ENCODE measurements at places on chromosomes 7 and 10.

- no peak for DNase-seq
These were observed 100.1 kb upstream of the GLCCI1 start for GRCh38 chr7:7868572-7868899.

- peak; percentile 66 for DNase-seq
These were observed 2.0 kb downstream of the FBXL15 start for GRCh38 chr10:102422545-102423129.

GRCh38 chr10:119703903-119704508 lies 21.8 kb upstream of the INPP5F start:
- DNase-seq, result no peak

GRCh38 chr10:59181668-59182067 lies 5.2 kb downstream of the PHYHIPL start:
- DNase-seq, result peak; percentile 81

DNA sequence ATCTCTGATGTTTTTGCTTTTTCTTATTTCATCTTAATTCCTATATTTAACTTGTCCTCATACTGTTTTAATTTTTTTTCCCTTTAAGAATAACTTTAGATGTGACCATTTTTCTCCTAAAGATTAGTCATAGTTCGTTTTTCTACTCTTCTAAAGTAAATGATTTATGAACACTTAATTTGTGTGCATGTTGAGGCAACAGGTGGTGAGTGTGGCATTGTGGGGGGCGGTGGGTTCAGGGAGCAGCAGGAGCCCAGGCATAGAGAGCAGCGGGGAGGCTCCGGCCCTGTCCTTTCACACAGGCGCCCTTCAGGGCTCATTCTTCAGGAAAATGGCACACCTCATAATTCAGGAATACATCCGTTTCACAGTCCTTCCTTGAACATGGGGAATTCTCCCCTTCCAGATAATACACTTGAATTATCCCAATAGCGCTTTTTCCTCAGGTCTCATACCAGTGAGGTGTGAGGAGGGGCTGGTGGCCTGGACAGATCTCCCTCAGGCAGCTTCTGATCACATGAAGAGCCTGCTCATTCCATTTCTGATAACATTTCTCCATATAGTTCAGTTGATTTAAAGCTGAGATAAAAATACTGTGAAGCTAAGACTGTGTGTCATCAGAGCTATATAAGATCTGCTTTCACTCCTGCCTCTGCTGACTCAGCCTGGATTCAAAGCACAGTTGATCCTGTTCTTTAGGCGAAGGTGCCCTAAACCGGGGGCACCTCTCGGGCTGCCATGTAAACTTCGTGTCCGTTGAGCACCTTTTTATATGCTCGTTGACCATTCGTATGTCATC lies 40.2 kb downstream of the CUL1 start:
- no peak for DNase-seq

- DNase-seq, result peak; percentile 35
These were observed 90.2 kb downstream of the IPMK start for GRCh38 chr10:58177362-58177947.

DNA sequence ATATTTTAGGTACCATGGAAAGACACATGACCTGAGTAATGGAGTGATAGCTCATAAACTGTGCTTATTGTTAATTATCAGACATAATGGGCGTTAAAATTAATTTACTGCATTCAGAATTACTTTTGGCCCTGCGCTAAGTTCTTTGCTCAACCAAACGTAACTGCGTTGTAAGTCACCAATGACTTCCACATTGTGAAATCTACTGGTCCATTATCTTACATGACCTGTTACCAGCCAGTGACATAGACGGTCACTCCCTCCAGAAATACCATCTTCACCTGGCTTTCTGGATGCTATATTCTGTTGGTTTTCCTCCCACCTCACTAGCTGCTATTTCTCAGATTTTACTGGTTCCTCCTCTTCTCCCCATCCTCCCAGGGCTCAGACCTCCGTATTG lies 5.0 kb upstream of the GIGYF1 start:
- no peak for DNase-seq

- DNase-seq, result peak; percentile 1
These were observed 1.2 kb downstream of the THNSL1 start for GRCh38 chr10:25017661-25018060.

DNA sequence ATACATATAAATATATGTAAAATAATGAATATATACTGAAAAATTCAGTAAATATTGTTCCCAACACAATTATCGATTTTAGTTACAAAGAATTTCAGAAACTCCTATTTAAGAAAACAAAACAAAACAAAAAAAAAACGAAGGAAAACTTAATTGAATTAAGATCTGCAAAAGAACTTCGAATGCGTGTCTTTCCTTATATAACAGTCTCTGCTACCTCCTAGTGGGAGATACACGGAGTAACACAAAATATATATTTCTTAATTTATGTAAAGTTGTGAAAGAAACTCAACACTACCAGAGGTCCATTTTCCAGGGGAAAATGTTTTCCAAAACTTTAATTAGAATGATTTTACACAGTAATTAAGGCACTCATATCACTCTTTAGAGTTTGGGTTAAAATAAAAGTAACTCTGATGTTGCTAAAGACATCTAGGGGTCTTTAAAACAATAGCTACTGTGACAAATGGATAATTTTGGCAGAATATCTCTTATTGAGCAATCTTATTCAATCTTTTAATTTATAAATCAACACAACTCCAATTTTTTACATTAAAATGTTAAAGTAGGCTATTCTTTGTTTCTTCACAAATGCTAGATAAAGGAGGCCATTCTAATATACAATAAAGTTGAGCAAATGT lies 41.6 kb downstream of the NEBL start:
- peak; percentile 60 for DNase-seq

- DNase-seq, result no peak
These were observed 4.4 kb upstream of the IRF5 start for GRCh38 chr7:128933180-128933891.

GRCh38 chr7:100008525-100008924 lies 6.9 kb upstream of the ZKSCAN1 start:
- DNase-seq, result peak; percentile 38

- no peak for DNase-seq
These were observed 123.9 kb upstream of the BET1 start for GRCh38 chr7:94128072-94128471.

DNA sequence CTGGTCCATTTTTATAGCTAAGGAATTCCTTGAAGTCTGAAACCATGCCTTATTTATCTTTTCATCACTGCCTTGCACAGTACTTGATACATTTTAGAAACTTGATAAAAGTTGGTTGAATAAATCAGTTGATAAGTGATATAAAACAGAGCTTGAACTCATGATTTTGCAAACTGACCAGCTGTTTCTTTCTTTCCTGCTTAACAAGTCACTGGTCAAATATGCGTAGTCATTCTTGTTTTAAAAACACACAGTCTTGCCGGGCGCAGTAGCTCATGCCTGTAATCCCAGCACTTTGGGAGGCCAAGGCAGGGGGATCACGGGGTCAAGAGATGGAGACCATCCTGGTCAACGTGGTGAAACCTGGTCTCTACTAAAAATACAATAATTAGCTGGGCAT lies 6.3 kb downstream of the TPST1 start:
- no peak for DNase-seq

DNA sequence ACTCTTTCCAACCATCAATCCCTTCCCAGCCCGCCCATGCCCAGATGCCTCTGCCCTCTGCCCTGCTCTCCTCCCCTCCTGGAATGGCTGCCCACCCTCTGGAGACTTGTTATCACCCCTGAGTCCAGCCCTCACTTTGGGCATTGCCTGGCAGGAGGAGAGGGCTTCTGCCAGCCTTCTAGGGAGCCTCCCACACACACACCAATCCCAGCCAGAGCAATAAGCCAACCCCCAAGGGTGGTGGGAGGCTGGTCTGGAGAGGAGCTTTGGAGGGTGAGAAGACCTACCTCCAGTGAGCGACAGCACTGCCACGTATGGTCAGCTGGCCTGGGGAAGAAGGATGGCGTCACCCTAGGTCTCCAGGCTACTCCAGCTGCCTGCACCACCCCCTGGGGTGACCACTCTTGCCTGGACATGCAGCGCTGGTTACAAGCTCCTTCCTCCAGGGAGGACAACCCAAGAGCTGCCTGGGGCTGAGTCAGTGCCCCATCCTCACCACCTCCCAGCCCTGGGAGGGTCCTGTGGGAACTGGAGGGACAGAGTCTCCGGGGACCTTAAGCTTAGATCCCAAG lies 8.4 kb downstream of the C10orf105 start:
- no peak for DNase-seq

DNA sequence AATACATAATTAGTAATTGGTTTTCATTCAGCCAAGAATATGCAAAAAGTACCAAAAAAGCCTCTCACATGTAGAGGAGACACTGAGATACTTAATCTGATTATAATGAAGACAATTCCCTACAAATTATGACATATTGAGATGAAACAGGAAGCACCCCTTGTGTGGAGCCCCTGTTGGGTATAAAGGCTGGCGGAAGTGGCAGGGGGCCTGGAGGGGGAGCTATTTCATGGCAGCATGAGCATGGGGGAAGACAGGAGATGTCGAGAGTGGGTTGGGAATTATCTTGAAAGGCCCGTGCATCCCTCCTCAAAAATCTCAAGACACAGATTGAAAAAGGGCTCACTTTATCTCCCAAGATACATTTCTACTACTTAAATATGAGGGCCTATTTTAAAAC lies 96.9 kb downstream of the PIP4K2A start:
- DNase-seq, result peak; percentile 25

DNA sequence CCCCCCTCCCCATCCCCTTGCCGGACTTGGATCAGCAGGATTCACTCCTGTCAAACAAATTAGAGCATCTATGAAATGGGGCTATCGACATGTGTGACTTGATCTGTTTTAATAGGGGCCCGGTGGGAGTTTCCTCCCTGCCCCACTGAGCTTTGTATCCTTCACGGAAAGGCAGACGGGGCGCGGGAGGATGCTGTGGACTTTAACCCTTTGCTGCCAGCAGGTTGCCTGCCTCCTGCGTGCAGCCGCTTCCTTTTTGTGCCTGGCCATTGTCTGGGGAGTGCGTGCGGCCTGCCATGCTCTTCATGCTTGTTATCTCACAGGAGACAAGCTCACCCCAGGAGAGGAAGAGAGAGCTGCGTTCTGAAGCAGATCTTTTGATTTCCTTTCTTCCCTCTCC lies 512.8 kb upstream of the GALNT17 start:
- DNase-seq, result peak; percentile 69

- no peak for DNase-seq
These were observed 91.1 kb downstream of the PLXNA4 start for GRCh38 chr7:132485136-132485535.

GRCh38 chr7:100897772-100898454 lies 2.2 kb upstream of the ACHE start:
- no peak for DNase-seq

DNA sequence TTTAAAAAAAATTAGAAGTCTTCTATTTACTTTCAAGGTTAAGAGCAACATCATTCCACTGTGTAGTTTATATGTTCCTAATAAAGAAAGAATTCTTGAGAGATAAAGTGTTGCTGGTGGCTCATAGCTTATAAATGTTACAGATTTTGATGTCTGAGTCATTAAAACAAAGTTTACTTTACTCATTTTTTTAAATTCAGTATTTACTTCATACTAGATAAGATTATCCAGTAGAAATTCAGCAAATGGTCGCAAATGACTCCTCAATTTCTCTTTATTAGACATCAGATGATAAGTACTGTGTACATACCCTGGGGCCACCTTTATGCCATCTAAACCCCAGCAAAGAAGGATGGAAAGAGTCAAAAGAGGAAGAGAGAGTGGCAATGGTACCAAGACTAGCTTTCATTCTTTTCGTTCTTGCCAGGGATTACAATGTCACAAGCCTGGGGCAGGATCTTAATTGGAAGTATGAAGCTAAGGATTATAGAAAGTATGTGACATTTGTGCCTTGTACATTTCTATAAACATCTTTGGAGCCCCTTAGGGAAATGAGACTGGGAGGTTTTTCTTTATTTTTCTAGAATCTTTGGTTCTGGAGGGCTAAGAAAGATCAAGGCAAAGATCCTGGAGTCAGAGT lies 206.1 kb downstream of the CHRM2 start:
- DNase-seq, result no peak

DNA sequence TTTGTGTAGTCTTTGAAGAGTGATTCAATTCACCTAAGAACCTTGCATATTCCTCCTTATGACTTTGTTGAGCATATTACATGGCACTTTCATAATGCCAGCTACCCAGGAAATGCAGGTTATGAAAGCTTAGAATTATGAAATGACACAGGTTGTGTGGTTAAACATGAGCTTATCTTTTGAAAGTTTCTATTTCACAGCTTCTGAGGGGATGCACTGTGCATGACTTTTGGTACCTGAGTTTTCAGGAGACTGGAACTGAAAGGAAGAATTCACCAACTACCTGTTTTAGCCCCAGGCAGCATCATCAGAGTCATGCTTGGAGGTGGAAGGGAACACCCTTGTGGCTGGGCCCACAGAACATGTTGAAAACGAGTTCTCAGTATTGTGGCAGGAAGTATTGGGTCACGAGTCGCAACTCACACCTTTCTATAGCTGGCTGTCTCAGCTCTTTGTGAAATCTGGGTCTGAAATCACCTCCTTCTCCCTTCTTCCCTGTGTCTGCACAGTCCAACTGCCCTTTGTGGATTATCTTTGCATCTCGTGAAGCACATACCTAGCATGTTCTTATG lies 228.2 kb downstream of the PTEN start:
- no peak for DNase-seq

- DNase-seq, result no peak
These were observed 58.9 kb downstream of the KCNMA1 start for GRCh38 chr10:77578583-77579227.

DNA sequence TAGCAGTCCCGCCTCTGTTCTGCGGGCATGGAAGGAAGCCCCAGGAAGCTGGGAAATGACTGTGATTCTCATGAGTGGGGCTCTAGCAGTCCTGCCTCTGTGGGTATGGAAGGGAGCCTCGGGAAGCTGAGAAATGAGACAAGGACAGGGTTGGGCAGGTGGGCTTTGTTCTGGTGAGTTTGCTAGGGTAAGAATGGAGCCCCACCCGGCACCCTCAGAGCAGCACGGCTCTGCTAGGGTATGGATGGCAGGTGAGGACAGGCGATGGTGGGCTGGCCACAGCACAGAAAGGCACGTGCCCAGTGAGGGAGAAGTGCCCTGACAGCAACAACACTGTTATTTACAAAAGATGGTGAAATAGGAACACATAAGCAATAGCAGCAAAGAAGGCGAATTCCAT lies 39.6 kb downstream of the SVIL start:
- no peak for DNase-seq

- no peak for DNase-seq
These were observed 123.3 kb downstream of the PRPF18 start for GRCh38 chr10:13709931-13710650.

DNA sequence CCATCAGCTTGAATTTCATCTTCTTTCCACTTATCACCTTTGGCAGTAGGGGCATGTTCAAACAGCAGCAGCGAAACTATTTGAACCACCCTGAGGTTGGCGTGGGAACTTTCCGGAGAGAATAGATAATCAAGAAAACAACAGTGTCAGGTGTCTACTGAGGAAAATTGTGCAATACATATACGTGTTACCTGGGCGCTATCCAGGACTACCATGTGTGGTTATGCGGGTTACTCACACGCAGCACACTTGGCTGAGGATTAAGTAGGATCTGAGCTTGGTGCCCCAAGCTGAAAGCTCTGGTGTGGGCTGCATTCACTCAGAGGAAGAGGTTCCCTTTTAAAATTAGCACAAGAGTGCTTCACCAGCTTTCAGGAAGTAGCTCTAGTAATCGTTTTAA lies 8.8 kb upstream of the ABI1 start:
- no peak for DNase-seq

GRCh38 chr7:150451097-150451793 lies 815 bp downstream of the GIMAP8 start:
- DNase-seq, result no peak

- DNase-seq, result no peak
These were observed 234.2 kb downstream of the PRPF18 start for GRCh38 chr10:13820964-13821337.

- peak; percentile 80 for DNase-seq
These were observed 262.8 kb upstream of the AOAH start for GRCh38 chr7:36986948-36987724.

All from SK-N-DZ (cell line).